ENCODE measurements at places on chromosomes 2 and 18. TPM values are rescaled to one million over a fixed set of nuclear protein-coding genes. Genes with fewer than 3 reads are reported as not detected.

GRCh38 chr2:85179541-85179940 is 46.3 kb downstream of the TCF7L1 start:
- peaks cover 56% of the 10 kb centered on the region for H3K4me1 ChIP-seq
- no peaks in the 10 kb centered on the region for H3K27me3 ChIP-seq
- H3K36me3 ChIP-seq = no peaks in the 10 kb centered on the region

DNA sequence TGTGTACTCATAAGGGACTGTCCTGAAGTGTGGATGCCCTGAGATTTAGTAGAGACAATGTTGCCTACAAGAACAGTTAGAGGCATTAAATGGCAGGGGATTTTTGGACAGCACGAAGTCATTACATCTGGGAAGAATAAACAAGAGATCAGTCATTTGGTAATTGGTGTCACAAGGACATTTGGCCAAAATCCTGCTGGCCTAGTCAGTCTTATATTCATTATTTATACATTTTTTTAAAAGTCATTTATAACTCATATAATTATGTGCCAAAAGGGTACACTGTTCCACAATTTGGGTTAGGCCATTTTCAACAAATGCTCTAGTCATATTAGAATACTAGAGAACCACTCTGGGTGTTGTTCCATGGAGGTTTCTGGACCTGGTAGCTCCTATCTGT is 104.7 kb downstream of the LRATD1 start:
- no peak overlapping the region for H3K4me3 ChIP-seq
- H3K27me3 ChIP-seq = peaks cover 3% of the 10 kb centered on the region
- H3K4me1 ChIP-seq = no peaks in the 10 kb centered on the region

Gene MAP2
- 18.2 TPM for total RNA-seq

Gene CFAP65
- 0.67 TPM for total RNA-seq

Gene DLGAP1
- 16.7 TPM for total RNA-seq

GRCh38 chr2:230472621-230473018 is 56.6 kb downstream of the SP100 start:
- no peaks in the 10 kb centered on the region for H3K36me3 ChIP-seq
- H3K4me3 ChIP-seq = no peak overlapping the region
- no peaks in the 10 kb centered on the region for H3K4me1 ChIP-seq
- no peak for DNase-seq
- no peak overlapping the region for H3K27ac ChIP-seq

- H3K4me3 ChIP-seq = peak overlapping the region; percentile 25
- DNase-seq = no peak
- peaks cover 32% of the 10 kb centered on the region for H3K4me1 ChIP-seq
- peaks cover 5% of the 10 kb centered on the region for H3K27me3 ChIP-seq
- peaks cover 11% of the 10 kb centered on the region for H3K36me3 ChIP-seq
- no peak overlapping the region for H3K27ac ChIP-seq
Observed at GRCh38 chr2:30549096-30549495, 102.0 kb downstream of the LCLAT1 start.

Measured in progenitor cell of endocrine pancreas (in vitro differentiated cells).